Stimulated activated CD4-positive, alpha-beta T cell treated with anti-CD3 and anti-CD28 coated beads, TNF-alpha, amount 100 ng/mL, for 4 hours (primary cell): ENCODE measurements at places on chromosomes 7 and 10.

GRCh38 chr7:19437446-19437845 lies 271.4 kb downstream of the POLR1F start:
- DNase-seq: no peak

GRCh38 chr10:3265088-3265487 lies 92.5 kb upstream of the PITRM1 start:
- no peak for DNase-seq

GRCh38 chr10:59580026-59580863 lies 129.4 kb downstream of the SLC16A9 start:
- DNase-seq: no peak

GRCh38 chr7:73999664-74000435 lies 28.1 kb upstream of the ELN start:
- DNase-seq: no peak

GRCh38 chr10:124521429-124521871 lies 59.8 kb downstream of the LHPP start:
- DNase-seq: no peak

- no peak for DNase-seq
Observed at GRCh38 chr10:106830471-106830870, 334.0 kb downstream of the SORCS1 start.

DNA sequence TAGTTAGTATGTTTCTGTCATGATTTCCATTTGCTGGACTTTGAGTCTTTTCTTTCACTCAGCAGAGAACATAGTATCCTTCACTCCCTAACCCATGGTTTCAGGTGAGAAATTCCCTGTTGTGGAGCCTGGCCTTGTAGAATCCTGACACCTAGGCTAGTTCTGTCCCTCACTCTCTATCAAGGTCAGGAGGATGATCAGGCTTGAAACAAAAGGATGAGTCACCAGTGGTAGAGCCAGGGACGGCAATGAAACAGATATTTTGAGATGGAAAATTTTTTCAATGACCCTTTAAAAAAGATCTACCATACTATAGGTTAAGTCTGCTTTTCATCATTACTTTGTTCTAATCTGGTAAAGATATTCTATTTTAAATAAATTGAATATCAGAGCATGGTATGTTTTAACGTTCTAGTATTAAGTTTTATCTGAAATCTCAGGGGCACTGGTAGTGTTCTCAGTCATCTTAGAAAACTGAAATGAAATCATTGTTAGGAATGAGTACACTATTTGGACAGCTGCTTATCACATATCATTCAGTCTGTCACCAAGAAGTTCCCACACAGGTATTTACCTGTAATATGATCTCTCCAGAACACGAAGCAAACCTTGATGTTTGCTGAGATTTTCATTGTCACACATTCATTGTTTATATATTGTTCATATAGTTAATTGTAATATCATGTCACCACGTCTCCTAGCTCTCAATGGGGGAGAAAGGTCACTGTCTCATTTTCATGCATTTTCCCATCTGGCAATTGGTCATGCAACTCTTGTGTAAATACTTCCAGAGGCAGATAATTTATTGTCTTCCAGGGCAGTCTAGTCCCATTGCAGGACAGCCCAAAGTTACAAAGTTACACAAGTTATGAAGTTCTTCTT lies 299.9 kb upstream of the LRRTM3 start:
- DNase-seq: no peak

DNA sequence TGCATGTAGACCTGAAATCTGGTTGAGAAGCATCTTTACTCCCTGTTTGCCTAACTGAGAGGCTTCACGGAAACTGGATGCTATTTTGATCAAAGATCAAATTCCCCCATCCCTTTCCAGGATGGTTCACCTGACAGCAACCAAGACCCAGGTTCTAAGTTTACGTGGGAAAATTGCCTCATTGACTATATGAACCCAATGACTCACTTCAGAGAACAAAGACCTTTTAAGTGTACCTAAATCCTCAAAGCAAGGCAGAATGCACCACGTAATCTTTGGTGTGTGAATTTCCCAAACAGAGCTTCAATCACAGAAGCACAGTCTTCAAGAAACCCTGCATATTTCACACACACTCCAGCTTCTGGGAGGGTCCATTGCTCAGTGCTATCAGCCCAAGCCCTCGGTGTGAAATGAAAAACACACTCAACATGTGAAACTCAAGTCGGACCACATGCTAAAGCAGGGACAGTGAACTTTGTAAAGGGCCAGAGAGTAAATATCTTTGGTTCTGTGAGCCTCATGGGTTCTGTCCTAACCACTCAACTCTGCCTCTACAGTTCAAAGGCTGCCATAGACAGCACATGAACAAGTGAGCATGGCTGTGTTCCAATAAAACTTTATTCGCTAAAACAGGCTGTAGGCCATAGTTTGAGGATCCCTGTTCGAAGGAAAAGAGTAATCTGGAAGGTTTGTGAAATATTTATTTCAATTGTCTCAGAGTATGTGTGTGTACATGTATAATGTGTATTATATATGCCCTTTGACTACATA lies 275.6 kb upstream of the FOXK1 start:
- no peak for DNase-seq

DNA sequence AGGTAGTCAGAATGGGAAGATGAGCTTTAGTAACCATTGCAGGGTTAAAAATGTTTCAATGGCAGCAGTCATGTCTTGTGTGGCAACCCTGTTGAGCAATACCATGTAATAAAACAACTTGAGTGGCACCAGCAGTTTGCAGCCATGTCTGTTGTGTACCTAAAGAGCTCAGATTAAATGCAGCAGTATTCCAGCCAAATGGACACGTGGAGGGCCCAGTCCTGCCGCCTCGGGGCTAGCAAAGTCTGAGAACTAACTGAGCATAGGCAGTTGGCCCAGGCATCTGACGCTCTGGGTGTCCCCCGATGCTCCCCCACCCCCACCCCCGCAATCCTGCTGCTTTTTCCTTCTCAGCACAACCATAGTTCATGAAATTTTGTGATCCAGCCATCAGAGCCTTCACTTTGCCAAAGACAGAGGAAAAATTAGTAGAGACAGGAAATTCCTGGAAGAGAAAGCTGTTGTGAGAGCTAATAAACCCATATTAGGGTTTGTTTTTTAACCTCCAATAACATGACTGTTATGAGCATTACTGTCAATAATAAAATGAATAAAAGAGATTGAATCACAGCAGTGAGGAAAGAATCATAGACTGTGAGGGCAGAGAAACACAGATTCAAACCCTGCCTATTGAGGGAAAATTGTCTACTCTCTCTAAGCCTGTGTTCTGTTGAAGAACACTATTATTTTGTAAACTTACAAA lies 220.6 kb upstream of the RHOBTB1 start:
- DNase-seq: no peak

- no peak for DNase-seq
Observed at GRCh38 chr7:47581804-47582763, at the start of gene TNS3. TSS of gene TNS3 (minus strand) at chr7:47582111. CDS start at chr7:47439636, 142,475 bp downstream.

DNA sequence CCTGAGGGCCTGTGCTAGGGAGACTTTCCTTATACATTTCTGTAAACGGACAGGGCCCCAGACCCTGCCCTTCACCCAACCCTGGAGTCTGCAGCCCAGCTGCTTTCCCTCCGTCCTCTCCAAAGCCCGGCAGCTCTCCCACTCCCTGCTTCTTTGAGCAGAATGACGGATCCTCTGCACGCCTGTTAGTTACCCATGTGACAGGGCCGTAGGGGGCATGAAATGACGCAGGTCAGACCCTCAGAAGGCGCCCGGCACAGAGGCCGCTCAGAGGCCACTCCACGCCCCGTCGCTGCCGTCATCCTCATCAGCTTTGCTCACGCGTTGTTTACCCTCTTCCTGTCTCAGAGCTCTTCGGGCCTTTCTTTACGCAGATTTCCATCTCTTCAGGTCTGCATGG lies 60.2 kb upstream of the MKRN1 start:
- DNase-seq: no peak

GRCh38 chr7:36788825-36789470 lies 64.7 kb upstream of the AOAH start:
- no peak for DNase-seq

DNA sequence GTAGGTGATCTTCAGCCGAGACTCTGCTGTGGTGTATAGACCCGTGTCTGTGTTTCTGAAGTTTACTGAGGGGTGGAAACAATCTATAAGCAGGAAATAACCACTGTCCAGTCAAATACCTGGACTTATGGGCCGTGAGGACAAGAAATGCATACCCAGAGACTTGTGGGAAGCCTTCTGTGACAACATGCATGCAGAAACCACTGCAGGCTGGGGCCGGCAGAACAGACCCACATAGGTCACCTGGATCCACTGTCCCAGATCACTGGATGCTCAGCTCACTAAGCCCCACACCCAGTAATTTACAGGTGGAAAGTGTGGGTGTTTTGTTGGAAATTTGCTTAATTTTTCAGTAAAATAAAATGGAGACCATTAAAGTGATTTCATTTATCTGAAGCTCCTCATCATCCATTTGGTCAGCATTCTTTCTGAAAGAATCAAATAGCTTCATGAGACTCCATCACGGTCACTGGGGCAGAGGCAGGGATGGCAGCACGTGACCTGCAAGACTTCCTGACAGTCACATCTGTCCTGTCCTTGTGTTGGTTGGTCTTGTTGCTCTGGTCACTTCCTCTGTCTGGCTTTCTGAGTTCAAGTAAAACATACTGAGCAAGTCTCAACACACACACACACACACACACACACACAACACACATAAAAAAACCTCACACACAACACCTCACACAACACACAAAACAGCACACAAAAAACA lies 108.3 kb downstream of the TNS3 start:
- DNase-seq: no peak

DNA sequence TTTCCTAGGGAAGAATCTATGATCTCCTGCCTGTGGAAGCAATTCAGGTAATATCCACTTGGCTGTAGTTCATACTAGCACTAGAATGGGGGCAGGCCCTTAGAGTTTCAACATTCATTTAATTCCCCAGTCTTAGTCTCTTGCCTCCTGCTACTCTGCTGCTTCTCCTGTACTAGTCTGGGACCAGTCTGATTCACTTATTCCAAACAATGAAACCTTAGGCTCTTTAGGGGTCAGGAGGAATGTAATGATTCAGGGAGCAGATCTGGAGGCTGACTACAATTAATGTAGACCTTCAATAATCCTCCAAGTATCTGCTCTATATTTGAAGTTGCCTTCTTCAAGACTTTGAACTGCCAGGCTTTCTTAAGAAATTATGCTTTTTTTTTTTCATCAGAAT lies 101.8 kb downstream of the GNAT3 start:
- DNase-seq: no peak

DNA sequence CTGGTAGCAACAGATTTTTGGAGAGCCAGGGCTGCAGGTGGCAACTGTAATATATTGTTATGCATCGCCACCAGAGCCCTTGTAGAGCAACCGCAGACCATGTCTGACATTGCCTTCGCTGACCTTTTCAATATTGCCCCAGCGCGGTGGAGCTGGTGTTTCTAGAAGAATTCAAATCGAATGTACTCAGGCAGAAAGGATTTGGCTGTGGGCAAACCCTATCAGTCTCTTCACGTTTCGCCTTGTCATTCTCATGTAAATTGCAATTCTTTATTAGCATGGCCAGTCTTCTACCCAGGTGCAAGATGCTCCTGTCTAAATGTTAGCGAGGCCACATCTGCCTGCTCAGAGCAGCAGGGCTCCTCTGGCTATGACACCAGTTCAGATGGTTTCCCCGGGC lies 490.2 kb upstream of the AUTS2 start:
- DNase-seq: no peak
